ENCODE measurements at places on chromosomes 16 and 17.

GRCh38 chr16:73794994-73795393 is 501.6 kb upstream of the PSMD7 start:
- no peak for DNase-seq

- DNase-seq, result no peak
Observed at GRCh38 chr17:17822616-17823015, 14.2 kb downstream of the SREBF1 start.

DNA sequence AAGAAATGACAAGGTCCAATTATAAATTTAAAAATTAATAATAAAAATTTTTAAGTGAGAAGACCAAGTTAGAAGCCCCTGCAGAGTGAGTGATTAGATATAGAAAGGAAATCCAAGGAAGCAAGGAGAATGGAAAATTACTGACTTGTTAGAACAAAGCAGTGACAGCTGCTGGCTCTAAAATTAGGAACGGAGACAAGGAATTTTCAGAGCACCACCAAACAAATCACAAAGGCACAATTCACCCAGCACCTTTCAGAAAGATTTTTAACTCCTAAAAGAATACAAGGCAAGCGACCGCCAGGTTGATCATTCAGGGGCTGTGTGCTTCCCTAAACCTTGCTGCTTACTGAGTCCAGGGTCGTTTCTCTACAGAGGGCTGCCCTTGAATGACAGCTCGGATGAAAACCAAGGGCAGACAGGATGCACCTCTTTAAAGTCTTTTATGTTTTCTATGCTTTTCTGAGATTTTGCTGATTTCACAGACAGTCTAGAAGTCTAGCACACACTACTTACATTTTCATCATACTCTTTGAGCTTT is 45.4 kb upstream of the GINS3 start:
- DNase-seq, result no peak

DNA sequence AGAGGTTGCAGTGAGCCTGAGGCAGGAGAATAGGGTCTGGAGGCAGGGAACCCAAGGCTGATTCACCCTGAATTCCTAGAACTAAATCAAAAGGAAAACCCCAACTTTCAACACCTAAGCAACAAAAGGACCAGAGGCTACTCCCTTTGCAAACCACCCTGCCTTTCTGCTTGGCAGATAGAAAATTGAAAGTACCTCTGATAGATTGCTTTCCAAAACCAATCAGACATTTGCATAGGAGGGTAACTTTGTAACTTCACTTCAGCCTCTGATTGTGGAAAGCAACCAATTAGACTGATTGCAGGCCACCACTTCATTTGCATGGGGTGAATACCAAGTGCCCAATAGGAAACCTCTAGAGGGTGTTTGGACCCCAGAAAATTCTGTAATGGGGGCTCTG is 10.9 kb upstream of the TMEM98 start:
- peak; percentile 13 for DNase-seq

DNA sequence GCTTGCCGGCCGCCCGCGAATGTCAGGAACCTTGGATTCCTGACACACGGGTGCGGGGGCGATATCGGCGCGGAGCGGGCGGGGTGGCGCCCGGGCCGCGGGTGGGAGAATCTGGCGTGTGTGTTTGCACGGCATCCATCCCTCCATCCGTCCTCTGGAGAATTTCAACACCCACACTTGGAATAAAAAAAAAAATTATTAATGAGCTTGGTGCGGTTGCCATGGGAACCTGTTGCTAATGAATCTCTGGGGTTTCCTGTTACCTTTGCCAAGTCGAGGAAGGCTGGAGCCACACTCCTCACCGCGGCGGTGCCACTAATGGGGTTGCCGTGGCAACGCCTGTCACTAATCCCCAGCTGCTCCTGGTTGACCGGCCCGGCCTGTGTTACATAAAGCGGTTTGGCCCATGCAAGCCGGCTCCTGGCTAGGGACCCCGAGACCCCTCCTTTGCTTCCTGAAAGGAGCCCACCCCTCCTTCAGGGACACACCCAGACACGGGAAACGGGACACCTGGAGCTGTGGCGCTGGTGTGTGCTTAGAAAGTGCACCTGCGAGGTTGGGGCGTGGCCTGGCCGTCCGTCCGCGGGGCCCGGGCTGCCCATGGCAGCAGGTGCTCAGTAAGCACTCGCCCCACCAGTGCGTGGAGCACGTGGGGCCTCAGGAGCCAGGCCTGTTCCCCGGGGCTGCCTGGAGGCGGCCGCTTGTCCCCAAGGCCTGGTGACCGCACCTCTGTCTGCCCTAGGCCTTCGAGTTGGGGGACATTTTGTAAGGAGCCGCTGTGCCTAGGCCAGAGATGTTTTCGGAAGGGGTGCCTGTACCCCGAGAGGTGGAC is 14.6 kb downstream of the CACNA1H start:
- DNase-seq, result no peak

GRCh38 chr17:56779322-56779721 is 54.4 kb downstream of the C17orf67 start:
- DNase-seq, result peak; percentile 21

DNA sequence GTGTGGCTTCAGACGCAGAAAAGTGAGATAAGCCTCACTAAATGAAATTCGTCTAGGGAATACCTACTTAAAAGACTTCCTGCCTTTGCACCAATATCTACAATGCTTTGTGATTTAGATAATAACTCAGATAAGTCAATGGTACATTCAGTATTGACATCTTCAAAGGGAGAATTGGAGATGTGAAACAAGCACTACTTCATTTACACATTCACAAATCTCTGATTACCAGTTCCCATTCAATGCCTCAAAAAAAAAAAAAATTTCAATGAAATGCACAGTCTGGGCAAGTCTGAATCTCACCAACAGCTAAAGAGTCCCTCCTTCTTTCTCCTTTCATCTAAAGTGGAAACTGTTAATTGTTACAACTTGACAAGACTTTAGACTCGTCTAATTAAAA is 3.7 kb downstream of the PHF12 start:
- DNase-seq, result no peak

GRCh38 chr17:36008998-36009665 is 7.8 kb upstream of the CCL15 start:
- peak; percentile 20 for DNase-seq

Measured in GM23248 (cell line).